ENCODE measurements at places on chromosomes 13 and 19.

GRCh38 chr19:15037586-15037985, 11.7 kb upstream of the CASP14 start:
- DNase-seq, result no peak

DNA sequence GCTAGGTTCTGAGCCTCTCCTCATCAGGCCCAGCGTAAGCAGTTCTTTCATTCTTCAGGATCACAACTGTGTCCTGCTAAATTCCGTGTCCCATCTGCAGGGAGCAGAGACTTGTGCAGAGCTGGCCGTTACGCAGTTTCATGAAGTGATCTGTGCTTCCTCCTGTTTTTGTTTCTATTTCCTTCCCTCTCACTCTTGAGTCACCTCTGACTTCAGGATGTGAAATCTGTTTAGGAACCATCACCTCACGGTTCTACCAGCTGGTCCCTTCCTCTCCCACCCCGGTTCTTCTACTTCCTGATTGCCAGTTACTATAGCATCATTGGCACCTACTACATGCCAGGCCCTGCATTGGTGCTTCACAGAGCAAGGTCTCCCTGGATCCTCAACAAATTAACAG, 8.5 kb downstream of the MAU2 start:
- no peak for DNase-seq

- no peak for DNase-seq
Observed at GRCh38 chr19:4699826-4700692, 23.6 kb downstream of the DPP9 start.

- DNase-seq, result peak; percentile 81
Observed at GRCh38 chr19:15452111-15453047, 2.6 kb upstream of the WIZ start.

- no peak for DNase-seq
Observed at GRCh38 chr19:6718741-6719539, 1.5 kb downstream of the C3 start.

DNA sequence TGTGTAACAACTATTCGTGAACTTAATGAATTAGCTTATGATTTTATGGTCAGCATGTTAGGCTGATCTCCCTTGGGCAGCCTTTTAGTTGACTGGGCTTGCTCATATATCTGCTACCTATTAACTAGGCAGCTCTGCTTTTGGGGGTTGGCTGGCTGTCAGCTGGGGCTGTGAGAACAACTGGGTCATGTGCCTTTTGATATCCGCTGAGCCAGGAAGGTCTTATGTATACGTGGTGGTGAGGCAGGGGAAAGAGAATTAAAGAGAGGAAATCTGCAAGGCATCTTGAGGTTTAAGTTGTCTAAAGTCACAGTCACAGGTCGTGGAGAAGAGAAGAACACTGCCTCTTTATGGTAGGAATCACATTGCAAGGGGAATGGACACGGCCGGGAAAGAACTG, 206.9 kb downstream of the LMO7 start:
- no peak for DNase-seq

- DNase-seq, result no peak
Observed at GRCh38 chr19:45505151-45505995, 1.9 kb upstream of the VASP start.

GRCh38 chr13:20193907-20194631, 1.3 kb upstream of the GJB2 start:
- no peak for DNase-seq

GRCh38 chr13:108377646-108378206, 108.2 kb downstream of the TNFSF13B start:
- DNase-seq, result no peak

GRCh38 chr13:79918620-79919019, 422.3 kb downstream of the SPRY2 start:
- DNase-seq, result no peak

GRCh38 chr13:28140433-28141125, 2.2 kb downstream of the PAN3 start:
- DNase-seq, result no peak

DNA sequence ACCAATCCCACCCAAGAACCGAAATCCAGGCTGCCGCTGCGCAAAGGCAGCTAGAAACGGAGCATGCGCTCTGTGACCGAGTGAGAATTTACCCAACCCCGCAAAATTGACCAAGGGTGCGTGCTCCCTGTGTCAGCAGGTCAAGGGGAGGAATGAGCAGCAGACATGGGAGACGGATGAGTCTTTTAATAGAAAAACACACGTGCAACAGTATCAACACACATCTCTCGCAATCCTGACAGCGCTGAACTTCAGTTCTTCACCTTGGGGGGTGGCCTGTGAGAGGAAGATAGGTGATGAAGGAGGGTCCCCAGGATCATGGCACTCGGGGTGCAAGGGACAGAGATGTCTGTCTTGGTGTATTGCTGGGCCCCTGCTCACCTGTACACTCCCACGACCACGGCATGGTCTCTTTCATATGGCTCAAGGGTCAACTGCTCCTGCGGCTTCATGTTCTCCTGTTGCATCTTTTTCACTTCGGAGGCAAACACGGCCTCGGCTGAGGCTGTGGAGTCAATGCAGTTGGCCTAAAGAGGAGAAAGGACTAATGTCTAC, 402 bp upstream of the DYRK1B start:
- no peak for DNase-seq

- DNase-seq, result no peak
Observed at GRCh38 chr19:51546650-51547396, 15.4 kb upstream of the SIGLEC6 start.

GRCh38 chr19:27765912-27766725, 1446.8 kb downstream of the UQCRFS1 start:
- DNase-seq, result no peak

- DNase-seq, result no peak
Observed at GRCh38 chr19:28934631-28935030, 278.3 kb downstream of the UQCRFS1 start.

DNA sequence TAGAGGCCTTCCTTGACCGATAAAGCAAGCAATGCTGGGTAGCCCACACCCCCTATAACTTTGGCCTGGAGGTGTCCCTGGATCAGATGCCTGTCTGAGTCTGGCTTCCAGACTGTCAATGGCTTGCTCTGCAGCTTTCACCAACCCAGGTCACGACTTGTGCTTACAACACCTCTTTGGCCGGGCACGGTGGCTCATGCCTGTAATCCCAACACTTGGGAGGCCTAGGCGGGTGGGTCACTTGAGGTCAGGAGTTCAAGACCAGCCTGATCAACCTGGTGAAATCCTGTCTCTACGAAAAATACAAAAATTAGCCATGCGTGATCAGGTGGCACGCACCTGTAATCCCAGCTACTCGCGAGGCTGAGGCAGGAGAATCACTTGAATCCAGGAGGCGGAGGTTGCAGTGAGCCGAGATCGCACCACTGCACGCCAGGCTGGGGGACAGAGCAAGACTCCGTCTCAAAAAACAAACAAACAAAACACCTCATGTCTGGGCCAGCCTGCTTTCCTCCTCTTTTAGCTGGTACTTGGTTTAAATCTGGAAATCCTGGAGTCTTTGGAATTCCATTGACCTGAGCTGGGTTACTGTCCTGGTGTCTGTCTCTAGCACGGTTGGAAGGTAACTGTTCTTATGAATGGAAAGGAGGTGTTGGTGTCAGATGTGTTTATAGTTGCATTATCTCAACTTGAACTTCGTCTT, 10.3 kb upstream of the GARRE1 start:
- no peak for DNase-seq

DNA sequence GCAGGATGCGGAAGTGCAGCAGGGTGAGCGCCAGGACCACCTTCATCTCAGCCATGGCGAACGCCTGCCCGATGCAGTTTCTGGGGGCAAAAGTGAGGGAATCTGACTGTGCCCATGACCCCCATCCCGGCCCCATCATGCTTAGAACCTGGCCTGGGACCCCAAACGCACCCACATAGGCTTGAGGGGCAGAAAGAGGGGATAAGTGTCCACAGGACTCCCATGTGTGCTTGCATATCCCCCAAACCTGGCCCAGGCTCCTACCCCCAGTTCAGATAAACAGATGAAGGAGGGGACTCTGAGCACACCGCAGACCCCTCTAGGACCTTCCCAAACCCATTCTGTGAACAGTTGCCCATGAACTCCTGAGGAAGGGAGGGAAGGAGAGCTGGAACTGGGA, 16.0 kb upstream of the CYP4F2 start:
- DNase-seq, result peak; percentile 1

GRCh38 chr19:2415281-2415972, 12.0 kb downstream of the TIMM13 start:
- no peak for DNase-seq

GRCh38 chr13:79353693-79354092, 52.4 kb downstream of the RBM26 start:
- DNase-seq, result no peak

GRCh38 chr13:62781866-62782265, 1366.2 kb upstream of the PCDH20 start:
- DNase-seq, result no peak

- DNase-seq, result no peak
Observed at GRCh38 chr13:35812736-35813135, 318.4 kb downstream of the DCLK1 start.

DNA sequence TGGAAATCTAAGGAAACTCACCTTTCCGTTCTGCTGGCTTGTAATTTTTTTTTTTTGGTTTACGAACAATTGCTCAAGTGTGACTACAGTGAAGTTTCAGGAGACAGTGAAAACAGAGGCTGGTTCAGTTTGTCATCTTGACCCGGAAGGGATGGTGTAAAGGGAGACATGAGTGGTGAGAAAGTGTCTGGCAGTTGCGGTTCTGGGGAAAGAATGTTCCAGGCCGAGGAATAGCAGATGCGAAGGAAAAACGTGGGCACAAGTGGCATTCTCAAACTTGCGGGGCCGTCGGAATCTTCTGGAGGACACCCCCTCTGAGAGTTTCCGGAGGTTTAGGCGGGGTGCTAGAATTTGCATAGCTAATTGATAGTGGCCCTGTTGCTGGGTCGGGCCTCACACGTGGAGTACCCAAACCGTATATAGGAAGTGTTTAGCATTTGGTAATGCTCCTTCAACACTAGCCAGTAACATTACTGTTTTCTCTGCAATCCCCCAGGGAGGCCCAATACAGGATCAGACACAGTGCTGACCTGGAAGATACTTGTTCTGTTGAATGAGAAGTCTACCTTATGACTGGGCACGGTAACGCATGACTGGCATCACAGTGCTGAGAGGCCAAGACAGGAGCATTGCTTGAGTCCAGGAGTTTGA, 2.8 kb upstream of the TNFSF9 start:
- DNase-seq, result no peak

GRCh38 chr19:39915848-39916215, 18.6 kb downstream of the FCGBP start:
- no peak for DNase-seq

DNA sequence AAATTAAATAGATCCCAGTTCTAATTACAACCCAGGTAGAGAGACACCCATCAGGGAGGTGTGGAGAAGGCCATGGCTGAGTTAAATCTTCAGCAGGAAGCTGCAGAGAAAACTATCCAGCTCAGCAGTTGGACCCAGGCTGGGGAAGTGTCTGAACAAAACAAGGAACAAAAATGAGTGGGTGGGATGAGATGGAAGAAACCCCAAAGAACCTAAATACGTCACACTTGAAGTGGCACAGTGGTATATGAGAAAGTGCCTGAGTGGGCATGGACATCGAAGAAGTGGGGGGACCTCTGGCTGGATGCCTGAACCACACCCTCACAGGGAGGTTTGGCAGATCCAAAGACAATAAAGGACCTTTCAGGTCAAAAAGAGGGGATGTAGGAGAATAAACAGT, 3.5 kb upstream of the EPHX3 start:
- DNase-seq, result no peak

DNA sequence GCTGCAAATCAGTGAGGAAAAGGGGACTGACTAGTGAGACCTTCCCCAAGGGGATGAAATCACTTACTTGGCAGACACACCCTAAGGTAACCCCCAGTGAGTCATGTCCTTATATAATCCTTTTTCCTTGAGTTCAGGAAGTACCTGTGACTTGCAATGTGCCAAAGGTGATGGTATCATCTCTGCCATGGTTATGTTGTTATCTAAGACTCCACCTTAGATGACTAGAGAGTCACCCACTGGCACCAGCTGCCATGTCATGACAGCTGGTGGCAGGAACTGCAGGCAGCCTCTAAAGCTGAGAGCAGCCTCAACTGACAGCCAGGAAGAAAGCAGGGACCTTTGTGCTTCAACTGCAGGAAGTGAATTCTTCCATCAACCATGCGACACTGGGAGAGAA, 12.5 kb downstream of the PBX4 start:
- no peak for DNase-seq

DNA sequence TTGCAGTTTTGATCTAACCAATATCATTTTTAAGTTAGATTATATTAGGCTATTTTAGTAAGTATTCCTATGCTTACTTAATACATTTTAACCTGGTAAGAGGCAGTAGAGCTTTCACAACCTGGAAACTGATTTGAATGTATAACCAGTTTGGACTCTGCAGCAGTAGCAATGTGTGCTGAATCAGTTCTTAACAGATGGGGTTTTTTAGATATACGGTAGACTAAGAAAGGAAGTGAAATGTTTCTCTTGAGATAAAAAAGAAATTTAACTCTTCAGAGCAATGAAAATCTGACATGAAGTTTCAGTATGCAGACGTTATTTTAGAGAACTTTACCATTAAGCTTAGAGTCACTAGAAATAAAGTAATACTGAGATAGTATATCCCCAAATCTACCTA, 2.7 kb downstream of the NBEA start:
- no peak for DNase-seq

GRCh38 chr13:113762075-113762474, 3.0 kb downstream of the TMEM255B start:
- no peak for DNase-seq

- no peak for DNase-seq
Observed at GRCh38 chr19:4370418-4371041, 27.2 kb downstream of the MPND start.

DNA sequence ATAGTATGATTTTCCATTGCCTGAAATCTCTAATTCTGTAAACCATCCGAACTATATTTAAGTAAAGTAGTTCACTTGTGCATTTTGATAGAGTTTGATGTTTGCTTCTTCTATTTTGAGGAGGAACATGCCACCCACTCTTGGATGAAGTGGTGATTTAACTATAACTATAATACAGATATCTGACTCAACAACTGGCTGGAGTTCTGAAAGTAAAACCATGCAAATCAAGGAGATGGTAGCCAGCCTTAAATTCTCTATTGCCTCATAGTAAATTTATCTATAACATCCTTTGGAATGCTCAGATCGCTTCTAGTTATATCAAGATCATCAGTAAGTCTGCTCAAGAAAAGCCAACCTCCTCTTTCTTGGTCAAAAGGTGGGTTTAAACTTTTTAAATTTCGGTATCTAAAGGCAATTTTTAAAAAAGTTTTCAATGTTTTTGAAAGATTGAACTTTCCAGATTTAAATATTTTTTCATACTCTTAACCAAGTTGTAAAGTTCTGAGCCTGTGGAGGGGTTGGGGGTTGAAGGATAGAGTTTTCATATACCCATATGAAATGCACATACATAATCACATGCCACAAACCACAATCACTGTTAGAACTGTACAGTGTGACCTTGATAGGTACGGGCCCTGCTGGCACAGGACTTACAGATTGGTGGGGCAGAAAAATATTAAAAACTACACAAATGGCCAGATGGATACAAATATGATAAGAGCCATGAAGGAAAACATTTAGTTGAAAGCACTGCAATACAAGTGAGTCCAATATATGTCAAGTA, 90.5 kb upstream of the RFC3 start:
- no peak for DNase-seq
